Lung (tissue), 17 donors: ENCODE measurements at places on chromosomes 3 and 15. TPM values are rescaled to one million over a fixed set of nuclear protein-coding genes. Genes with fewer than 3 reads are reported as not detected.

Gene SLC25A26
- polyA plus RNA-seq = 13.2 TPM

Gene SEC22A
- 12.7 TPM for polyA plus RNA-seq

Gene TMEM266
- polyA plus RNA-seq = 1.6 TPM

DNA sequence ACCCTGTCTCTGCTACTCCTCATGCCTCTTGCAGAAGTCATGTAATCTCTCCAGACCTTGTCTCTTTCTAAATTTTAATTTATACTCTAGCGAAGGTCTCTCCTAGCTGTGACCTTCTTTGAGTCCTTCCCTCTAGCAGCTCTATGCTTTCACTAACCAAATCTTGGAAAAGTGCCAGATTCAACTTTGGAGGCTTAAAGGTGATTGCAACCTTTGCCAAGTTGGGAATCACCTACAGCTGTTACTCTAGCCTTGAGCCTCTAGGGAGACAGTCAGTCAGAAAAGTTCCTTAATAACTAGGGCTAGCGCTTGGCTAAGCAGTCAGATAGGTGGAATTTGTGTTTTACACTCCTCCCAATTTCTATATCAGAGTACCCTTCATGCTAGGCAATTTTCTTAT is 46.1 kb upstream of the ABI3BP start:
- no peaks in the 10 kb centered on the region for H3K36me3 ChIP-seq
- DNase-seq = no peak
- no peaks in the 10 kb centered on the region for H3K27me3 ChIP-seq
- peaks cover 5% of the 10 kb centered on the region for H3K4me1 ChIP-seq
- no peak overlapping the region for H3K27ac ChIP-seq

DNA sequence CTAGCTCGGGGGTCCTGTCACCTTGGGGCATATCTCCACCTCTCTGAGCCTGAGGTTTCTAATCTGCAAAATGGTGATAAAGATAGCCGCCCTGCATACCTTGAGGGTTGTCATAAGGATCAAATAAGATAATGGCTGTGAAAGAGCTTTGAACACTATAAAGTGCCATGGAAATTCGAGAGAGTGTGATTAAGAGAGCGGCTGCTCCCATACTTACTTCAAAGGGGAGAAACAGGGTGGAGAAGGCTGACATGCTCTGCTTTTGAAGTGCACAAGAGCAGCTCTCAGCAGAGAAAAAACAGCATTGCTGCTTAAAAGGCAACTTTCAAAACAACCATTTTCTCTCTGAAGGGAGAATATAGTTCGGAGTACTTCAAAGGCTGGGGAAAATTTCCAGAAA is 529.2 kb downstream of the EPHB1 start:
- DNase-seq = no peak
- H3K36me3 ChIP-seq = no peaks in the 10 kb centered on the region
- H3K4me3 ChIP-seq = no peak overlapping the region
- no peak overlapping the region for H3K27ac ChIP-seq

GRCh38 chr3:79844176-79844575 is 76.4 kb upstream of the ROBO1 start:
- no peaks in the 10 kb centered on the region for H3K36me3 ChIP-seq
- no peaks in the 10 kb centered on the region for H3K4me1 ChIP-seq
- no peak for DNase-seq
- H3K27me3 ChIP-seq = no peaks in the 10 kb centered on the region
- no peak overlapping the region for H3K4me3 ChIP-seq

DNA sequence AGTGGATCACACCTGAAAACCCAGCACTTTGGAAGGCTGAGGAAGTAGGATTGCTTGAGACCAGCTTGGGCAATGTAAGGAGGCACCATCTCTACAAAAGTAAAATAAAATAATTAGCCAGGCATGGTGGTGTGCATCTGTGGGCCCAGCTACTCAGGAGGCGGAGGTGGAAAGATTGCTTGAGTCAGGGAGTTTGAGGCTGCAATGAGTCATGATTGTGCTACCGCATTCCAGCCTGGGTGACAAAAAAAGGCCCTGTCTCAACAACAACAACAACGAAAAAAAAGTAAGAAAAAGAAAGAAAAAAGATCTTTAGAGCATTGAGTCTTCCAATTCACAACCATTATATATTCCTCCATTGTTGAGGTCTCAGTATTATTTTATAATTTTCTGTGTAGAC is 192.4 kb upstream of the DPH6 start:
- no peaks in the 10 kb centered on the region for H3K27me3 ChIP-seq
- H3K4me3 ChIP-seq = no peak overlapping the region
- H3K4me1 ChIP-seq = no peaks in the 10 kb centered on the region
- H3K27ac ChIP-seq = no peak overlapping the region
- DNase-seq = no peak

- DNase-seq = no peak
- peaks cover 3% of the 10 kb centered on the region for H3K27me3 ChIP-seq
- H3K27ac ChIP-seq = no peak overlapping the region
Observed at GRCh38 chr15:100515758-100516157, 13.0 kb downstream of the CERS3 start.

GRCh38 chr3:15052335-15053242 is 12.5 kb downstream of the MRPS25 start:
- DNase-seq = no peak
- H3K36me3 ChIP-seq = peaks cover 14% of the 10 kb centered on the region
- H3K4me3 ChIP-seq = no peak overlapping the region
- H3K4me1 ChIP-seq = no peaks in the 10 kb centered on the region

- H3K4me3 ChIP-seq = no peak overlapping the region
- DNase-seq = no peak
- no peaks in the 10 kb centered on the region for H3K4me1 ChIP-seq
- H3K27ac ChIP-seq = no peak overlapping the region
Observed at GRCh38 chr15:50249704-50250103, 15.8 kb downstream of the HDC start.

DNA sequence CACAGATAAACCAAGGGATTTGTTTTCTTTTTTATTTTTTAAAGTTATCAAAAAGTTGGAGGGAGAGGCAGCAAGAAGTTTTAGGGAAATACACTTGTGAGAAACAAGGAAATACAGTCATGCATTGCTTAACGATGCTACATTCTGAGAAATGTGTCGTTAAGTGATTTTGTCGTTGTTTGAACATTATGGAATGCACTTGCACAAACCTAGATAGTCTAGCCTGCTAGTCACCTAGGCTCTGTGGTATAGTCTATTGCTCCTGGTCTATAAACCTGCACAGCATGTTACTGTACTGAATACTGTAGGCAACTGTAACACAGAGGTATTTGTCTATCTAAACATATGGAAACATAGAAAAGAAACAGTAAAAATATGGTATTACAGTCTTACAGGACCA is 2.0 kb upstream of the NFKBIZ start:
- H3K4me1 ChIP-seq = peaks cover 10% of the 10 kb centered on the region
- DNase-seq = no peak
- H3K4me3 ChIP-seq = no peak overlapping the region
- H3K27me3 ChIP-seq = no peaks in the 10 kb centered on the region

GRCh38 chr3:170689296-170689829 is 103.5 kb upstream of the SLC7A14 start:
- H3K27me3 ChIP-seq = no peaks in the 10 kb centered on the region
- H3K36me3 ChIP-seq = no peaks in the 10 kb centered on the region
- H3K27ac ChIP-seq = peak overlapping the region; percentile 56
- peak; percentile 26 for DNase-seq
- peaks cover 2% of the 10 kb centered on the region for H3K4me1 ChIP-seq

DNA sequence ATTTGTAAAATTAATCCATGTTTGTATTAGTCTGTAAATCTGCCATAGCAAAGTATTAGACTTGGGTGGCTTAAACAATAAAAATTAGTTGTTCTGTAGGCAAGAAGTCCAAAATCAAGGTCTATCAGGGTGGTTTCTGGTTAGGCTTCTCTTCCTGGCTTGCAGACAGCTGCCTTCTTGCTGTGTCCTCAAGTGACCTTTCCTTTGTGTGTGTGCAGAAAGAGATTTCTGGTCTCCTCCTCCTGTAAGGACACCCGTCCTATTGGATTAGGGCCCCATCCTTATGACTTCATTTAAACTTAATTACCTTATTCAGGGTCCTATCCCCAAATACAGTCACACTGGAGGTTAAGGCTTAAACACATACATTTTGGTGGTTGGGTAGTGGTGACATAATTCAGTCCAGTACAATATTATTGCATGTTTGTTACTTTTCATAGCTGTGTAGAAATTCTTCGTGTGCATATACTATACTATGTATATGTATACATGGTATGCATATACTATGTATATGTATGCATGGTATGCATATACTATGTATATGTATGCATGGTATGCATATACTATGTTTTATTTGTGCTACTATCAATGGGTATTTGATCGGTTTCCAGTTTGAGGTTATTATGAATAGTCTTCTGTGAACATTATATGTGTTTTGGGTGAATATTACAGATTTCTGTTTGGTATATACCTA is 57.9 kb upstream of the RNU6-1 start:
- H3K36me3 ChIP-seq = no peaks in the 10 kb centered on the region
- no peak overlapping the region for H3K4me3 ChIP-seq
- no peaks in the 10 kb centered on the region for H3K27me3 ChIP-seq
- no peak for DNase-seq
- H3K4me1 ChIP-seq = no peaks in the 10 kb centered on the region

GRCh38 chr15:67838789-67839332 is 984 bp downstream of the RNU6-1 start:
- H3K4me3 ChIP-seq = no peak overlapping the region
- H3K36me3 ChIP-seq = no peaks in the 10 kb centered on the region
- H3K27ac ChIP-seq = peak overlapping the region; percentile 9
- H3K4me1 ChIP-seq = no peaks in the 10 kb centered on the region
- DNase-seq = peak; percentile 73
- peaks cover 31% of the 10 kb centered on the region for H3K27me3 ChIP-seq

DNA sequence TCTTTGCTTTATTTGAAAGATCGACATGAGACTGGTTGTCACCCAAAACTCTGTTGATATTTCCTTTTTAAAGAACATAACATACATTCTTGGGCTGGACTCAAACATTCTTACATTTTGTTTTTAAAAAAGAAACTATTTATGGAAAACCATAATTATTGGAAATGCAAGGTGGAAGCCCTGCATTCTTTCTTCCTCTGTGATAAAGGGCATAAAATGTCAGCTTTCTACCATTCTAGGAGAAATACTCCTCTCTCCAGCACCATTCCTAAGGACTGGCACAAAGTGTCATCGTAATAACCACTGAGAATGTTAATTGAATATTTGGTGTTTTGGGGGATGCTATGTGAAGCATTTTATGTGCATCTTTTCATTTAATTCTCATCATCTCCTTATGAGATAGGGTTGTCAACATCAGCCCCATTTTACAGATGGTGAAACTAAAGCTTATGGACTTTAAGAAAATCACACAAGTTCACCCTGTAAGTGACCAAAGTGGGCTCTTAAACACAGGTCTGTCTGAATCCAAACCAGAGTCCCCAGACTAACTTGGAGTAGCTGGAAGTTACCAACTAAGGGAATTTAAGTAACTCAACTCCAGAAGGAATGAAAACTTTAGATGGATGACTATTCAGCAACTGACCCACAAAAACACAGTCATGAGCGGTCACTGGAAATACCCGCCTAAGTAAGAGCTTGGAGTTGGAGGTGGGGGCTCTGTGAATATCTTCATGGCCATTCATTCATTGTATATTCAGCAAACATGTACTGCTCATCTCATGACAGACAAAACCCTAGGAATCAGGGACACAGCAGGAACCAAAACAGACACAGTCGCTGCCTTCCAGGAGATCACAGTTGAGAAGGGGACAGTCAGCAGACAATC is 45.9 kb upstream of the LMCD1 start:
- H3K27me3 ChIP-seq = no peaks in the 10 kb centered on the region
- no peaks in the 10 kb centered on the region for H3K36me3 ChIP-seq
- no peak overlapping the region for H3K4me3 ChIP-seq
- peak overlapping the region; percentile 56 for H3K27ac ChIP-seq

DNA sequence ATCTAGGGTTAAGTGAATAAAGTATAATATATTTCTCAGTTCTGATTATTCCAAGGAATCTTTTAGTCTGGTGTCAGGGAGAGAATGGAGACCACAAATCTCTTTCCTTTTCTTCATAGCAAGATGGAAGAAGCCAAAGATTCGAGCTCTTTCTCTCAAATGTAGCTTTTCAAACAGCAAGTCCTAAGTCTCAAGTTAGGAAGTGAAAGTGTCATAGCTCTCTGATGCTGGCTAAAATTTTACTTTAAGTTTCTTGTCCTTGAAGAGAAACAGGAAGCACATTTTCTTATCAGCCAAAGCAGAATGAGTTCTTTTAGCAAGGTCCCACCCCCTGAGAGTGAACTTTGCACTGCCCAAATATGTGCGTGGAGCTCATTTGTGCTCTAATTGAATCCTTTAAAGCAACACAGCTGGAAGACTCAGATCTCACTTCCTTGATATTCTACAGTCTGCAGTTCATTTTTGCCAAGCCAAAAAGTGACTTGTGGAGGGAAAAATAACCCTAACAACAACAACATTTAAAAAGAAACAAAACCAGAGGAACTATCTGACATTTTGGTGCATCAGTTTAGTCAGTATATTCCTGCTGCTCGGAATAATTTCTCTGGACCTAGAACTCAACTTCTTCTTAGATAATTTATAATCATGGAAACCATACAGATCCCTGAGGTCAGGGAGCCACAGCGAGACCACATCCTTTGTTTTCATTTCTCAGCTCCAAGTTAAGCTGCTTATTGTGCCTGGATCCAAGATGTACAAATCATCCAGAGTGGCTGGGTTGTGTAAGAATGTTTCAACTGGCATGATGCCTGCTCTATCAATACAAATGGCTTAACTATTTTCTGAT is 238.7 kb upstream of the P2RY1 start:
- no peak overlapping the region for H3K4me3 ChIP-seq
- peak; percentile 99 for DNase-seq
- peaks cover 17% of the 10 kb centered on the region for H3K4me1 ChIP-seq
- peak overlapping the region; percentile 43 for H3K27ac ChIP-seq

DNA sequence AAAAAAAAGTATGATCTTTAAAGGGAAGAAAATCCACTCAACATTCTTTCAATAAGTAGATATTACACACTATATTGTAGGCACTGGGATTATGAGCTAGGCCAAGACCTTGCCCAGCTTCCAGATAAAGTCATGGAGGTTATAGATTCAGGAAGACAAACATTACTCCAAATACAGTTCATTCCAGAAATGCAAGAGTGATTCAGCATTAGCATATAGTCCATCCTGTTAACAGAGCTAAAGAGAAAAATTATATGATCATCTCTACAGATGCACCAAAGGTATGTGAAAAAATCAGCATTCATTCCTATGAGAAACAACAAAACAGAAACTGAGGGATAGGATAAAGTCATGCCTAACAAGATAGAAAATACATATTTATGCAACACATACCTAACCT is 42.1 kb upstream of the NSMCE3 start:
- no peaks in the 10 kb centered on the region for H3K4me1 ChIP-seq
- DNase-seq = no peak
